ENCODE measurements at places on chromosomes 5 and 9.

DNA sequence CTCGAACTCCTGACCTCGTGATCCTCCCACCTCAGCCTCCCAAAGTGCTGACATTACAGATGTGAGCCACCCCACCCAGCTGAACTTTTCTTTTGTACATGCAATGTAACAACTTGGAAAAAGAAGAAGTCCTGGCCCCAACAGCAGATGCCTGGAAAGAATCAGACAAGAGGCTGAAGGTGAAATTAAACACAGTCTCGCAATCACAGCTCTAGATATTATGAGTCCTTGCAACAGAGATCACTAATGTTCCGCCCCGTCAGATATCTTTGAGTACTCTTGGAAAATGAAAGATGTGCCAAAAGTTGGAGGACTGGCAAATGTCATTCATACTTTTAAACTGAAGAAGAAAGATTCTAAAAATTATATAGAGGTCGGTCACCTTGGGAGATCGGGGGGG lies 254.3 kb downstream of the GLIS3 start:
- DNase-seq = no peak

GRCh38 chr9:1100945-1101344 lies 50.8 kb downstream of the DMRT2 start:
- no peak for DNase-seq

- DNase-seq = no peak
Observed at GRCh38 chr5:143921525-143922311, 109.8 kb downstream of the HMHB1 start.

DNA sequence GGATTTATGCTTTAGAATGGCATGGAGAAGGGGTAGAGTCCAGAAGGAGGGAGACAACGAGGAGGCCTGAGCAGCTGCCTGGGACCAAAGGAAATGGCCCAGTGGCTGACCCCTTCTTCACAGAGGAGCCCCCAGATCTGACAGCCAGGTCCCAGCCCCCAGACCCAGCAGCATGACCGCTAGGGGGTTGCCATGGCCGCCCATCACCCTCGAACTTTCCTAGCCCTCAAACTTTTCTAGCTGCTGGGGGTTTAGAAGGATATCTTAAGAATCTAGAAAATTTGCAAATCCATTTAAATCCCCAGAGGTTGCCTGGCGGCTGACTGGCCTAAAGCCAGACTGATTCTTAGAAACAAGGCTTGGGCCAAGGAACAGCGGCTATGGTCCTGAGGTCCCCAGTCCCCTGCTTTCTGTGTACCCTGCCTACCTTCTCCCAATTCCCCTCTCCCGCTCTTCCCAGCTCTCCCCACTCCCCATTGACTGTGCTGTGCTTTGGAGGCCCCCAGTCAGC lies 972 bp downstream of the PDGFRB start:
- no peak for DNase-seq

- no peak for DNase-seq
Observed at GRCh38 chr5:133825631-133826289, 142.7 kb downstream of the C5orf15 start.

- no peak for DNase-seq
Observed at GRCh38 chr9:89807101-89807395, 202.2 kb downstream of the GADD45G start.

DNA sequence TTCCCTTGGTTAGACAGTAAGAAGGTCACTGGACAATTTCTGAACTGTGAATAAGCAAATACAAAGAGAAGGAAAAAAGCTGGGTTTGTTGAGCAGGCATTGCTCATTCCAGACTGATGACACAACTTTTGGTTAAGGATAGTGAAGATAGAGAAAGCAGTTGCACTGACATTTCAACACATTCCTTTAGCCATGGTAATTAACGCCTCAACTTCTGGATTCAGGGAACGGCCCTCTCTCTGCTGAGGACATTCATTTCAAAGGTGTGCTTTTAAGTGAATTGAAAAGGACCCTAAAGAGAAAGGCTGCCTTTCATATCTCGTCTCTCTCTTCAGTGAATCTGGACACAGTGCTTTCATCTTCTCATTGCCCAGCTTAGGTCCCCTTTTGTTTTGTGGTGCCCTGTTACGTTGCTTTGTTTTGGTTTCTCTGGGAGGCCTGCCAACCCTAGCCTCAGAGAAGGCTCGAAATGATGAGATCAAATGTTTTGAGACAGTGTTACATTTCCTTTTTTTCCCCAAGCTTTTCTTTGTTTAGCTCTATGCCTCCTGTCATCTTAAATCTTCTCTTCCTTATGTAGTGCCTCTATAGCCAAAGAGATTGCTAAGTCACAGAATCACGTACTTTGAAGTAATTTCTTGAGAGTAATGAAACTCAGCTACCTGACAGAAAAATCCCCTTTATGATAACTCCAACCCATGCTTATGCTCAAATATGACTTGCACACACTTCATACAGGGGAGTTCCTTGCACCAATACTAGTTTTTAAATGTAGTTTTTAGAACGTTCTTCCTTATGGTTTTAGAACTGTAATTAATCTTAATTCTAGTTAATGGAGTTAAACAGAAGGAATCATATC lies 94.4 kb upstream of the IFNE start:
- DNase-seq = no peak

- no peak for DNase-seq
Observed at GRCh38 chr5:96720408-96720807, 58.2 kb downstream of the CAST start.

GRCh38 chr9:5783982-5784381 lies 48.9 kb downstream of the ERMP1 start:
- no peak for DNase-seq

DNA sequence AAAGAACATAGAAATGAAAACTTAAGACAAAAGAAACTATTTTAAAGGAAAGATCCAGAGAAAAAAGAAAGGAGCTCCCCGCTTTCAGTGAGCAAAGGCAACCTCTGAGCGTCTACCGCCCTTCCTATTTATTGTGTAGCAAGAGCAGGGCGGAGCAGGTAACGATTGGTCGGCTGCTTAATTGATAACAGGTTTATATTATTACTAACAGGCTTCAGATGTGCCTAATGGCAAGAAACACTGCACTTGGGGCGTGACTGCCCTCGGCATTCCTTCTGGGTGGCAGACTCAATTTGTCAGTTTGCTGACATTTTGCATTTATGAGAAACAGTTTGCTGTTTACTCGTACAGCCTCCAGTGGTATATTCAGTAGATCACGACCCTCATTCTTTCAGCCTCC lies 482.7 kb upstream of the C9orf72 start:
- no peak for DNase-seq
